ENCODE measurements at places on chromosomes 13 and 19. TPM values are rescaled to one million over a fixed set of nuclear protein-coding genes. Genes with fewer than 3 reads are reported as not detected.

The FCAR gene
- total RNA-seq, result not detected

The PSG3 gene
- total RNA-seq, result not detected

The KL gene
- 0.69 TPM for total RNA-seq

The NRTN gene
- 3.7 TPM for total RNA-seq

The NCCRP1 gene
- total RNA-seq, result not detected

The PCDH9 gene
- 0.34 TPM for total RNA-seq

The KLK11 gene
- not detected for total RNA-seq

The B3GNT3 gene
- total RNA-seq, result not detected

The U2AF2 gene
- 128 TPM for total RNA-seq

- no peak for DNase-seq
Observed at GRCh38 chr19:46390866-46391265, 22.5 kb downstream of the CCDC8 start.

- no peak for DNase-seq
Observed at GRCh38 chr13:113499936-113500335, 9.4 kb upstream of the DCUN1D2 start.

GRCh38 chr19:51986309-51987291, at the start of gene ZNF350:
Gene ZNF350 (minus strand): TSS chr19:51986840. CDS start chr19:51974360, 12,480 bp downstream.
- peak; percentile 88 for DNase-seq

- no peak for DNase-seq
Observed at GRCh38 chr13:67549331-67549730, 319.2 kb upstream of the PCDH9 start.

- no peak for DNase-seq
Observed at GRCh38 chr13:77696006-77696878, 1.2 kb upstream of the SLAIN1 start.

GRCh38 chr19:20252613-20253012, 85.6 kb downstream of the ZNF486 start:
- no peak for DNase-seq

DNA sequence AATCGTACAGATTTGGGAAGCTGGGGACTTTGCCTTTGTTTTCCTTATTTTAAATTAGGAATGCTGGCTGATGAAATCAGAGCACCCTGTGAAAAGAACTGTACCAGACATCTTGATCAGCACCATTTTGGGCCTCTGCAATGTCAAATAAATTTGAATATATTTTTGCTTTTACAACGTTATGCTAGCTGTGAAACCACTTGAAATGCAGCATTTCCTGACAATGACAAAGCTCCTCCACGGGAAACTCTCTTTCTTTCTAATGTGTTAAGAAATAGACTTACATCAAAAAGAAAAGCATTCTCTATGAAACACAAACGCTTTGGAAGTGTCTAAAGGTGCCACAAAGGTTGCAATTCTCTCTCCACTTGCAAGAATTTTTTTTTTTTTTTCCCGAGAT, 47.1 kb upstream of the MAP3K10 start:
- no peak for DNase-seq

DNA sequence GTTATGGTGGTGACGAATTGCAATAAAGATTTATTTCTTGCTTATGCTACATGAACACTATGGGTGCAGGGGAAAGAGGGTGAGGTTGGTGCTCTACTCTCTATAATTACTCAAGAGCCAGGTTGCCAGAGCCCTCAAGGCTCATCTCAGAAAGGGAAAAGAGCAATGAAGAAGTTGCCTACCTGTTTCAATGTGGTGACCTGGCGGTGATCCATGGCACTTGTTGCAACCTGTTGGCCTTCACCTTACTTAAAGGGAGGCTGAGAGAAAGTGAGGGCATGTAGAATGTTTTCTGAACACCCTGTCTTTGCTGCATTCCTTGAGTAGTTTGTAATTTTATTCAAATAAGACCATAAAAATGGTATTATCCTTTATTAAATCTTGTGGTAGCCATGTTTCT, 394.4 kb downstream of the GPC6 start:
- DNase-seq, result no peak

- no peak for DNase-seq
Observed at GRCh38 chr19:10567656-10568055, 1.1 kb downstream of the CDKN2D start.

- DNase-seq, result peak; percentile 52
Observed at GRCh38 chr19:38666663-38667511, 19.4 kb downstream of the ACTN4 start.

- no peak for DNase-seq
Observed at GRCh38 chr19:788686-788982, 8.6 kb upstream of the PTBP1 start.

DNA sequence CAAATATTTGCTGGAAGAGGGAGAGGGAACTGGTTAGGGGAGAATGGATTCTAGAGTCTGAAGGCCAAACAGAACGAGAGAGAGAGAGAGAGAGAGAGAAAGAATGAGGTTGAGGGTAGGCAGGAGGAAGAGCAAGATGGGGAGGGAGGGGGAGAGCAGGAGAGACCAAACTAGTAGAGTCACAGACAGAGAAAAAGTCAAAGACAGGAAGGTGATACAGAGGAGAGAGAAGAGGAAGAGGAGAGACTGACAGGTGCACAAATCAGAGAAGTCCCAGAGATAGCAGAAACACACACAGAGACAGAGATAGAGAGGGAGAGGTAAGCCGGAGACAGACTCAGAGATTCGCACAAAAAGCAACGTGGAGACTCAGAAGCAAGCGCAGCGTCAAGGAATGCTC, 5.6 kb upstream of the CACNG6 start:
- DNase-seq, result no peak

GRCh38 chr19:38337360-38337653, 1.7 kb downstream of the CATSPERG start:
- DNase-seq, result no peak

DNA sequence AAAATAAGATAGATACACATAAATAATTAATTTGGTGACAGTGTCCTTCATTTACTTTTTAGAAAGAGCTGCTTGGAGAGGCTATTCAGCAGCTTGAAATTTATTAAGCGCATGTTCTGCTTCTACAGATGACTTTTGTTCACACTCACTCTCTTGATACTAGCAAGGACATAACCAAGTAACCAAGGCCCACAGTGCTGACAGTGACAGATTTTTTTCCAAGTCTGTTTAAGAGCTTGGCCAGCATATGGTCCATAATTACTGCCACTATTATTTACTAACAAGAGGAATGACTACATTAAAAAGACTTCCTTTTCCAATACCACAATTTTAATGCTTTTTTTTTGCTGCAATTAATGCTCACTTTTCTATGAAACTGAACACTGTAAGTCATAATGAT, 673.7 kb upstream of the MIR17HG start:
- no peak for DNase-seq

- DNase-seq, result no peak
Observed at GRCh38 chr19:44796701-44797115, 12.2 kb upstream of the BCAM start.

DNA sequence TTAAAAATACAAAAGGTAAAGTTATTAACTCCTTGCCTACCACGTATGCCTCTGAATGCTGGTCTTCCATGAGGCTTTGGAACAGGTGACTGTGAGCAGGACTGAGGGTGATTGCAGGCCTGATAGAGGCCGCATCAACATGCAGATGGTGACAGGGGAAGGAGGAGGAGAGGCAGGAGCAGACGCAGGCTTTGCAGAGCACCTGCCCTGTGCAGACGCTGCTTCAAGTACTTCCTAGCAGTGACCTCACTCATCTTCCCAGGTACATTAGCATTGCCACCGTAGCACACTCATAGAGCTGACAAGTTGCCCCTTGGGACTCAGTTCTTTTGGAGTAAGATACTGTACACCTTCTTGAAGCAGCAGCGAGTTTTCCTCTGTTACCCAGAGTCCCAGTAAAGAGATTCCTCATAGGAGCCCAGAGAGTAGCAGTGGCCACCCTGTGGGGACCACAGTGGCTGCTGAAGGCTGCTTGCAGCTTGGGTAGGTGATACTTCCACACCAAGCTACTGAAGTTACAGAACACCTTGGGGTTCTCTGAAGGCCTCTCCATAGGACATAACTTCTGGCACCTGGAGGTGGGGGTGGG, 56.0 kb downstream of the ZNF536 start:
- no peak for DNase-seq

DNA sequence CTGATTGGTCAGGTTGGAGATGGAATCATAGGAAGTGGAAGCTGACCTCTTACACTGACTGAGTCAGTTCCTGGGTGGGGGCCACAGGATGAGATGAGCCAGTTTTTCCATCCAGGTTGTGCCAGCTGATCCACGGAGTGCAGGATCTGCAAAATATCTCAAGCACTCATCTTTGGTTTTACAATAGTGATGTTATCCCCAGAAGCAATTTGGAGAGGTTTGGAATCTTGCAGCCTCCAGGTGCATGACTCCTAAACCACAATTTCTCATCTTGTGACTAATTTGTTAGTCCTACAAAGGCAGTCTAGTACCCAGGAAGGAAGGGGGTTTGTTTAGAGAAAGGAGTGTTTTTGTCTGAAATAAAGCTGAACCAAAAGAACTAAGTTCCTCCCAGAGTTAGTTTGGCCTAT, 212.8 kb downstream of the SLITRK6 start:
- DNase-seq, result no peak

- DNase-seq, result no peak
Observed at GRCh38 chr19:18194181-18194530, 1.1 kb downstream of the MPV17L2 start.

DNA sequence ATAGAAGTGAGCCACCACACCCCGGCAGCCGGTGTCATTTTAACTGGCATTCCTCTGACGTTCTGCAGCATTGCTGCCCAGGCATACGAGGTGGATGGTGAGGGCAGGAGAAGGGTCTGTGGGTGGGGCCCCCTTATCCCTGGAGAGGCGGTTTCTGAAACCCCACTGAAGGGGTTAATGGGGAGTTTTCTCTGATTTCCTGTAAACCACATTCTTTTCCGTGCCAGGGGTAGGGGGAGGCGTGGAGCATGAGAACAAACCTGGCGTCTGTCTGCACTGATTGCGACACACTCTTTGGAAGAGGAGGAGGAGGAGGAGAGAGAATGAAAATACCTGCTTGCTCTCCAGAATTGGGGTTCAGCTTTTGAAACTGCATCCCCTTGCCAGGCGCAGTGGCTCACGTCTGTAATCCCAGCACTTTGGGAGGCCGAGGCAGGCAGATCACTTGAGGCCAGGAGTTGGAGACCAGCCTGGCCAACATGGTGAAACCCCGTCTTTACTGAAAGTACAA, 2.7 kb upstream of the C3 start:
- DNase-seq, result no peak

- DNase-seq, result no peak
Observed at GRCh38 chr13:47955836-47956235, 45.2 kb downstream of the SUCLA2 start.

DNA sequence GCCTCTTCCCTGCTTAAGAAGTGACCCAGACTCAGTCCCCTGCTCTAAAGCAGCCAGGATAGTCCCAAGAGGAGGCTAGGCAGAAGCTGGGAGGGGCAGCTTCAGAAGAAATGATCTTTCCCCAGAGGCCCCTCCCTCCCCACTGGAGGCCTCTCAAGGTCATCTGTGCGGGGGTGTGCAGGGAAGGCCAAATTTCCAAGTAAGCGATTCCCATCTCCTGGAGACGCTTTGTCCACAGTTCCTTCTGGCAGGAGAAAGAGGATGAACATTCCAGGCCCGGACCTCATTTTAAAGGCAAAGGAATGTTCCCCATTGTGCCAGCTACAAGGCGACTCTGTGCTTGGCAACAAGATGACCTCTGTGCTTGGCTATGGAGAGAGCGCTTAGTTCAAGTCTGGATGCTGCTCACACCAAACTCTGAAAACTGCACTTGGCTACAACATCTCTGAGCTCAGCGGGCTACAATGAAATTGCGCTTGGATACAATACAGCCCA, 23.5 kb downstream of the COL5A3 start:
- no peak for DNase-seq

GRCh38 chr19:6866741-6867151, 20.6 kb upstream of the ADGRE1 start:
- DNase-seq, result no peak

GRCh38 chr13:59360108-59360507, 803.6 kb downstream of the DIAPH3 start:
- DNase-seq, result no peak

DNA sequence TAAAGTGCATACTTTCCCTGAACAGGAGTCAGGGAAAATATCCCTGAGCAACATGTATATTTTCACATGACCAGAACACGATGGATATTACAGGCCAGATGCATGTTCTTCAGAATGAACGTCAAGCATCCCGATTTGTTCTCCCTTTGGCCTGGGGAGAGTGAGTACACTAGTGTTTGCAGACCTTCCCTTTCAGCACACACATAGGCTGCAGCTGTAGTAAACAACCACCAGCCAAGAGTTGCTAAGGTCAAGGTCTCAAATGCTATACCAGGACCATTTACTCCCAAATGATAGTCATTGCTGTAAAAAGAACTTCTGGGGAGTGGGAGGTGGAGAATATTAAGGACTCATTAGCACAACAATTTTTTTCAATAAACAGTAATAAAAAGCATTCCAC, 3.0 kb downstream of the KLF12 start:
- no peak for DNase-seq

- no peak for DNase-seq
Observed at GRCh38 chr19:33299051-33299688, 3.2 kb downstream of the CEBPA start.

DNA sequence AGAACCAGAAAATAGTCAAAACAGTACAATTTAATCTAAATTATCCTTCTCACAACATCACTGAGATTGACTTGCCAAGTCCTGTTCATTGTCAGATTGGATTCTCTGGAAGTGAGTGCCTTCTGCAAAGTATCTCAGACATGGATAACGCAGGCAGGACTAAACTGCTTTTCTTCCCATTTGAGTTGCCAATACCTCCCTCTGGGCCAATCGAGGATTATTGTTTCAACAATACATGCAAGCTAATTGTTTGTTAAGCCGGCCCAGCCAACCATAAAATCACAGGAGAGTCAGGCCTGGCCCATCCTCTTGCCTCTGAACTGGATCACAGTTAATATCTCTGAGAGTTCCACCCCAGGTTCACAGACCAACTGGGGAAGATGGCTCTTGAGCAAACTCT, 240.0 kb downstream of the ENOX1 start:
- no peak for DNase-seq

DNA sequence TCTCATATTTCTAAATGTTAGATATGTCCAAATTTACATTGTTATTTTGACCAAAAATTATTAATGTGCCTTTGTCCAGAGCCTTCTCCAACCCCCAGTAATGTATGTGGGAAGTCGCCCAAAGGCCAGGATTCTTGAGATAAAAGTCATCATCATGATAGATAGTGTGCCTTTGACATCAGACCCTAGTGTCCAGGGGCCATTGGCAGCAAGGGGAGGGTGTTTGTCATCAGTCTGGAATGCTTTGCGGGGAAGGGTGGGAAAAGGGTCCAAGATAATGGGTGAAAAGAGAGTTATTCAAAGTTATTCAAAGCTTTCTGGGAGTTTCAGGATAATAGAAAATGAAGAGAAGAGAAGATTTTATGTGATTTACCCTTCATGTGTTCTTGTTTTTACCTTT, 909.5 kb upstream of the GPC6 start:
- DNase-seq, result no peak

- no peak for DNase-seq
Observed at GRCh38 chr13:48686636-48687210, 33.0 kb downstream of the CYSLTR2 start.

Data from activated T-cell treated with anti-CD3 and anti-CD28 coated beads, Interleukin-2, amount 50 U/mL, for 72 hours (primary cell).